Esophagus muscularis mucosa (tissue), 4 donors: ENCODE measurements at places on chromosomes 2 and 18. TPM values are rescaled to one million over a fixed set of nuclear protein-coding genes. Genes with fewer than 3 reads are reported as not detected.

Gene ASPRV1
- total RNA-seq: 1.5 TPM

Gene GFPT1
- 21.7 TPM for total RNA-seq

- DNase-seq: no peak
Observed at GRCh38 chr2:182649316-182649715, 66.7 kb upstream of the DNAJC10 start.

GRCh38 chr18:58806826-58807714 is 57.6 kb upstream of the ZNF532 start:
- DNase-seq: no peak

DNA sequence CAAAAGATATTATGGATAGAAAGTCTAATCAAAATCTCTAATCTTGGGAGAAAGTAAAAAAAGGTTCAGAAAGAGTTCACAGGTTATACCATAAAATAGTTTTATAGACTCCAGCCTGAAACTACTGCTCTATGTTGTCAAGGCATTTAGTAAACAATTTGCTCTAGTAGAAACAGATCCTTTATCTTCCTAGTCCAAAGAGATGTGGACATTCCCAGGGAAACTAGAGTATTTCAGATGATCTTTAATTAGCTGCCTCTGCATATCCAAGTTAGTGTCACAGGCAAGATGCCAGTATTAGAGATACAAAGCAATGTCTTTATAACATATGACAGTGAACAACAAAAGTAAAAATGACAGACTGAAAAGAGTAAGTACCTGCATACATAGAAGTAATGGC is 708.6 kb downstream of the CCDC85A start:
- no peak for DNase-seq

DNA sequence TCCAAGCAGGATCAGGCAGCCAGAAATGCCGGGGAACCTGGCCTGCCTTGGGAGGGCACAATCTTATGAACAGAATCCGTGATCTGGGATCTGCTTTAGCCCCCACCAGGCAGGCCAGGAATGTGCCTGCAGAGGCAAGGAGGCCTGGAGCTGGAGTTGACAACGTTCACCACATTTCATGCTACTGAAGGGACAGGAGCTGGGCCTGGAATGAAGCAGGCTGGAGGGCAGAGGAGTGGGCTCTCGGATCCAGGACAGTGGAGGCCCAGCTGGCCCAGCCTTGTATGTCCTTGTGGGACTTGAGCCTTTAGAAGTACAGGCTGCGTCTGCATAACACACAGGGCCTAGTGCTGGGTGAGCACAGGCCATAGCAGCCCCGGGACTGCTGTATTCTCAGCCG is 91.8 kb downstream of the KLHL29 start:
- DNase-seq: no peak

DNA sequence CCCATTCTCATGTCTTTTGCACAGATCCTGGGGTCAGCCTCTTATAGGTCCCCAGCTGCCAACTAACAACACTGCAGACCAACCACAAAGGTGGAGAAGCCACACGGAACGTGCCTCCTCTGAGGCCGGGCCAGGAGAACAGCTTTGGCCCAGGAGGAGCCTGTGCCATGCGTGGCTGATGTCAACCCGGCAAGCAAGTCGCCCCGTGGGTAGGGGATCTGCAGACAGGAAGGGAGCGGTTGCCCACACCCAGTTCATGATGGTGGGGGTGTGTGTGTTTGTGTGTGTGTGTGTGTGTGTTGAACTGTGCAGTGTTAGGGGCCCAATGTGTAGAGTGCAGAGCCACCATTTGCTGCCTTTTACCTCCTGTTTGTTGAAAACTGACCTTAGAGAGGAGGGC is 2.4 kb upstream of the CLEC4F start:
- DNase-seq: no peak

Gene MAPK4
- total RNA-seq: 8.9 TPM

DNA sequence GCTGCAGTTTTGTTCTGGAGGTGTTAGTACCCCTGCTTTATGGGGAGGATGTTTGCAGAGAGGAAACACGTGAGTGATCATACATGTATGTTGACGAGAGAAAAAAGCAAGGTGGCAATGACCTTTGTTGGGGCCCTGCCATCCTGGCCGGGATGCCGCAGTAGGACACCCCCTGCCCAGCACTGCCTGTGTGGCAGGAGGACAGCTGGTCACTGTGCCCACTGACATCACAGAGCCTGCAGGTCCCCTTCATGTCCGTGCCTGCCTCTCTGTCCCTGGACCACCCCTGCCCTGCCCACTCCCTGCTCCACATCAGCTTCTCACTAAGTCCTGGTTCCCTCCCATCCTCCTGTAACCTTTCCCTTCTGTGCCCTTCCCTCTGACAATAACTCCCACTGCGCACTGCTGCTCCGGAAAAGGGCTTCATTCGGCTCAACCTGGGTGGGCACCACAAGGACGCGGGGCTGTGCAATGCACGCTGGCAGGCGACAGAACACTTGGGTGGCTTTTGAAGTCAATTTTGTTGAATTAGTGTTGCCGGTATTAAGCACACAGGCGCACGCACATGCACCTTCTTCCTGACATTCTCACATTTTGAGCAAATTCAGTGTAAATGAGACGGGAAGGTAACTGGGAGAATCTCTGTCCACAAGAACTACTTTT is 51.5 kb upstream of the TWIST2 start:
- DNase-seq: no peak

Gene CYP27C1
- total RNA-seq: not detected

- DNase-seq: no peak
Observed at GRCh38 chr2:177072090-177072489, 140.5 kb upstream of the HNRNPA3 start.

DNA sequence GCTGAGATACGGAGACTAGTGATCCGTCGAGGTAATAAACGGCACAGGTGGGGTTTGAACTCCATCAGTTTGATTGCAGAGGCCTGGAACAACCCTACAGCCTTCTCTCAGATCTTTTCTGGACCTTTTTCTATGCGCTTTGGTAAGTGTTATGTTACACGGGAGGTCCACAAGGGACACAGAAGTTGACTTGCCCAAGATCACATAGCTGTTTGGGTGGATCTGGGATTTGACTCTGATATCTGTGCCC is 1.1 kb upstream of the DNPEP start:
- no peak for DNase-seq

GRCh38 chr18:26630596-26630995 is 82.2 kb upstream of the KCTD1 start:
- no peak for DNase-seq

- no peak for DNase-seq
Observed at GRCh38 chr2:53286345-53286744, 481.3 kb upstream of the CHAC2 start.

Gene ST6GAL2
- total RNA-seq: 20.9 TPM

- DNase-seq: no peak
Observed at GRCh38 chr2:207091176-207091575, 74.6 kb downstream of the KLF7 start.
